ENCODE measurements at places on chromosomes 16 and 17. TPM values are rescaled to one million over a fixed set of nuclear protein-coding genes. Genes with fewer than 3 reads are reported as not detected.

GRCh38 chr17:83052241-83052564 lies 27.2 kb upstream of the METRNL start:
- DNase-seq, result no peak

TEKT1 gene
- total RNA-seq, result not detected

WSB1 gene
- 181 TPM for total RNA-seq

GRCh38 chr16:85027958-85028684 lies 526 bp downstream of the KIAA0513 start:
- no peak for DNase-seq

- DNase-seq, result no peak
Observed at GRCh38 chr17:27860971-27861664, 32.0 kb downstream of the LYRM9 start.

HAP1 gene
- 2.1 TPM for total RNA-seq

GRCh38 chr17:27496005-27496404 lies 39.8 kb downstream of the KSR1 start:
- DNase-seq, result no peak

DNA sequence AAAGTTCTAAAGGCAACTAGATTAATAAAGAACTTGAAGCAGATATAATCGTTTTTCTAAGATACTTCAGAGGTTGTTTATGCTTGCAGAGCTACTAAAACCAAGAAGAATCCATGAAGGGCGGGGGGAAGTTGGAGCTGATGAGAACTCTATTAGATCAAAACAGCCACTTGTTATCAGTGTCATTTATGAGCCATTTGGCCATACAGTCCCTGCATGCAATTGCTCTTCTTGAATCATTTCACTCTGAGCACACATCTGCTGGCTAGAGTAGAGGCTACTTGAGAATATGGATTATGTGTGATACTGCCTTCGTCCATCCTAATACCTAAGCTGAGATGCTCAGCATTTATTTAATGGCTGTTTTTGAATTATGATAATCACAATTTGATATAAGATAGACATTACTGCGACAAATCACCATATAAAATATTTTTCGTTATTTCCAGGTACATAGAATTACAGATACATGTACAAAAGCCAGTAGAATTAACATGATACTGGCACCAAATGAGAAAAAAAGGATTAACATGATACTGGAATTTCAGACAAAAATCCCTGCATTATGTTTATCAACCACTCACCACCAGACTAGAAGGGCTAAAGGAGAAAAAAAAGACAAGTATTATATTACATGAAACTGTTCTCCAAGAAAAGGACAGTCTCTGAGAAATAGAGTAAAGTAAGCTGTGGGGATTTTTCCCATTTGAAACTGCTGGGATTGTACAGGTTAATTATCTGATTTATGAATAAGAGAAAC lies 64.5 kb downstream of the TEX2 start:
- DNase-seq, result no peak

GRCh38 chr16:54867302-54867832 lies 63.3 kb upstream of the IRX5 start:
- no peak for DNase-seq

DNA sequence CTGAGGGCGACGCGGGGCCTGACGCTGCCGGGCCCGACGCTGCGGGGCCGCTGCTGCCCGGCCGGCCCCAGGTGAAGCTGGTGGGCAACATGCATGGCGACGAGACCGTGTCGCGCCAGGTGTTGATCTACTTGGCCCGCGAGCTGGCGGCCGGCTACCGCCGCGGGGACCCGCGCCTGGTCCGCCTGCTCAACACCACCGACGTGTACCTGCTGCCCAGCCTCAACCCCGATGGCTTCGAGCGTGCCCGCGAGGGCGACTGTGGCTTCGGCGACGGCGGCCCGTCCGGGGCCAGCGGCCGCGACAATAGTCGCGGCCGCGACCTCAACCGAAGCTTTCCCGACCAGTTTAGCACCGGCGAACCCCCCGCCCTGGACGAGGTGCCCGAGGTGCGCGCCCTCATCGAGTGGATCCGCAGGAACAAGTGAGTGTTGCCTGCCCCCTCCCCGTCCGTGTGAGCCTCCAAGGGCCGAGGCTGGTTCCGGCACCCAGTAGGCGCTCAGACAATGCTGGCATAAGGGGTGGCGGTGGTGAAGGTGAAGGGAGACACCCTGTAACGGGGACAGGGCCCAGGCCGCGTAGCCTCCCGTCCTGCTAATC lies 676 bp downstream of the CPD start:
- peak; percentile 7 for DNase-seq

GRCh38 chr16:57889522-57889921 lies 81.4 kb downstream of the CNGB1 start:
- DNase-seq, result no peak

NCBP3 gene
- 46.0 TPM for total RNA-seq

KRTAP17-1 gene
- not detected for total RNA-seq

DNA sequence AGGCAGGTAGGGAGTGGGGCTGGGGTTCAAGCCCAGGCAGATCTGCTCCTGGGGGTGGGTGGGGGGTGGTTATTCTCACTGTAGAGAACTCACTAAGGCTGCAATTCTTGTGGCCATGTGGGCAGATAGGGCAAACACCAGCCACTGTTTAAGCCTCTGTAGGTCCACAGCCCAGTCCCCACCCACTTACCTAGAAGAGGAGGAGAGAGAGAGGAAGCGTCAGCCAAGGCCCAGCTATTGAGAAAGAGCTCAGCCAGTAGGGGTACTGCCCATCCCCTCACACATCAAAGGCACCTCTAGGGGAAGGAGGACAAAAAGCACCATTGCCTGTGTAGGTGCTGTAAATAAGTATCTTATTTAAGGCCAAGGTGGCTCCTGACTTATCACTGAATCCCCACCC lies 12.9 kb downstream of the KRT16 start:
- no peak for DNase-seq

DNA sequence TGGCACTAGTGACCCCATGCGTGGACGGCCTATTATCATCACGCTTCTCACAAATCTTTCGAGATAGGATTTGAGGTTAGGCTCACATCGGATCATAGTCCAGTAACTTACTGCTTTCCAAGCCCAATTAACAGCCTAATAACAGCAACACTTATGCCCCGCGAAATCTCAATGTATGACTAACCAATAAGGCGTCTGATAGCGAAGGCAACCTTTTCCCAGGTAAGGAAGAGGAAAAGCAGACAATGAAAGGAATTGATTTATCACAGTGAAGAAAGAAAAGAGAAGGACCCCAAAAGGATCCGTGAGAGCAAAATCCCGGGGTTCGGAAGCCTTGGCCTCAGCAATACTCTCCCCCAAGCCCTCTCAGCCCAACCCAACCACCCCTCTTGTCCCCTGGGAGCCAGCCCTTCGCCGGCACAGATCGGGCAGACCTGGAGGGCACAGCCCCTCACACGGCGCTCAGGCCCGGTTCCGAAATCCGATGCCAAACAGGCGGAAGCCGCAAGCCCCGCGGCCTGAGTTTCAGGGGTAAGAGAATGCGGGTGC lies 534 bp downstream of the GPATCH8 start:
- no peak for DNase-seq

DNA sequence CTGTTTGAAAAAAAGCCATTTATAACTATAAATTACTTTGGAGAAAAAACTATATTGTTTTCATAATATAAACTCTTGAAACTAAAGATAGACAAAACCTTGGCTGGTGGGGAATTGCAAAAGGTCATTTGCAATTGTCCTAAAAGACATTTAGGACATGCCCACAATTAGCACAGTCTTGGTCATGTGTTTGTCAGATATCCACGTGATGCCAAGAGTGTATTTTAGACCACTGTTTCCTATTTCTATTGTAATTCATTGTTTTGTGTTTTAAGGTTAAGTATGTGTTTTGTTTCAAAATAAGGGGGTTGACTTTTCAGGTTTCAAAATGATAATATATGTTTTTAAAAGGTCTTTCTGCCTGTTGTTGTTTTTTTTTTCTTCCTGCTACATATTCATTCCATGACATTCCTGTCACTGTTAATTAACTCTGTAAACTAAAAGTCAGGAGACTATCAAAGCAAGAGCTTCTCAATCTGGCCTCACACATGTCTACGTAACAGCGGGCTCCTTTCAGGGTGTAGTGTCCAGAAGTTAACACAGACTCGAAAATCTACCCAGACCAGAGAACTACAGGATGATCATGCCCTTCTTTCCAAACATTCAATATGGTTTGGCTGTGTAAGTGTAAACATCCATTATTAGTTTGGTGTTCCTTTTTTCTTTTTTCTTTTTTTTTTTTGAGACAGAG lies 58.7 kb downstream of the COG7 start:
- no peak for DNase-seq

WFIKKN2 gene
- total RNA-seq, result not detected

All from CD4-positive, CD25-positive, alpha-beta regulatory T cell (primary cell).